ENCODE measurements at places on chromosomes 11 and 22. TPM values are rescaled to one million over a fixed set of nuclear protein-coding genes. Genes with fewer than 3 reads are reported as not detected.

- DNase-seq: no peak
Observed at GRCh38 chr11:94128291-94128745, 323 bp upstream of the PANX1 start.

DNA sequence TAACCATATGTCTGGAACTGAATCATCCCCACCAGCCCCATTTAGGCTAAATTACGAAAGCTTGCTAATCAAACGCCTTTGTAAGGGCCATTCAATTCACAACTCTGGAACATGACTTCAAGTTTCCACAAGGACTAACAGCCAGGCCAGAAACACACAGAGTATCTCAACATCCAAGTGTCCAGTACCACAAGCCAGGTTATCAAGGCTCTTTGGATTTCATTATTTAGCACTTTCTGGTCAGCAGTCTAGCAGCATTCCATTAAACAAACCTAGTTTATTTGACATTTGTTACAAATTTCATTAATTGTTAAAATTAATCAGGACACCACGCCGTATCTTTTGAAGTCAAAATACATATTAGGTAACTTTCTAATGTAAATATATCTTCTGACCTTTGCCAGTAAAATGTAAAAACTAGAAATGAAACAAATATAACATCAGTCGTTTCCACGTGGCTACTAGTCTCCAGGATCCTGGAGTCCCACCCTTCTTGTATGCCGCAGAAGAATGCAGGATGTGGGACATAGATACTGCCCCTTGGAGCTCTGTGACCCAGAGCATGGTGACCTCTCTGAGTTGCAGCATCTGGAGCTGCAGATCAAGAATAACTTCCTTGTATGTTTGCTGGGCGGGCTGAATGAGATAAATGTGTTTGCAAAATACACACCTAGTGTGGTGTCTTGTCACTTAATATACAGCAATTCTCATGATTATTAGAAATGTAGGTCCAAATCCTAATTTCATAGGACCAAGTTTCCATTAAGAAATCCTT is 64.7 kb downstream of the MPPED2 start:
- DNase-seq: no peak

DNA sequence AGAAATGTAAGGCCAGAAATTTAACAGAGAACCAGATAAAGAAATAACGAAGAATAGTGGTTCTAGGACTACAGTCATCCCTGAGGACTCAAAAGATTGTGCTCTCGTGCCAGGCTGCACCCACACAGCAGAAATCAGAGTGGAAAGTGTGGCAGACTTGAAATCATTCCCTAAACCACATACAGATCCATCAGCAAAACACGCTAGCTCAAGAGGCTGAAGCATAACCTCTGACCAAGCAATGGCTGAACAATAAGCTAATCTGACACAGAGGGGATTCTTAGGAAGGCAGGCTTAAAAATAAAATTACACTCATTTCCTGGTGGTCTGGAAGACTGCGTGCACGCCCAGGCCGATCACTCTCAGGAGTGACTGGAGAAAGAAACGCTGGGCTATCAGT is 19.0 kb downstream of the NCF4 start:
- no peak for DNase-seq

Gene TXNRD2
- total RNA-seq: 19.2 TPM

Gene PANX3
- total RNA-seq: not detected

- DNase-seq: no peak
Observed at GRCh38 chr11:73145986-73146575, 4.0 kb upstream of the FCHSD2 start.

DNA sequence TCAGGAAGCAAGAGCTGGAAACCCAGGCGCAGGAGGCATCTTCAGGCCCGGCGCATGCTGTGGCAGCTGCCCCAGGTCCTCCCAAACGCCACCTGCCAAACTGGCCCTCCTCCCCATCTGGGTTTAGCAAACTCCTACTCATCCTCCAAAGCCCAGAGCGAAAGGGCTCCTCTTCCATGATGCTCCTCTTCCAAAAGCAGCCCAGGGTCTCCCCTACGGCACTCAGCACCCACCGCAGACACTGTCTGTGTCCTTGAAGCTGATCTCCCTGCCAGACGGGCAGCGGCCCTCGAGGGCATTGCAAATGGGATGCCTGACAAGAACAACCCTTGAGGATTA is 25.9 kb downstream of the CDKN1C start:
- no peak for DNase-seq

Gene ANAPC15
- total RNA-seq: 35.8 TPM

- DNase-seq: no peak
Observed at GRCh38 chr11:127119356-127119755, 118.8 kb upstream of the KIRREL3 start.

Gene APOC3
- not detected for total RNA-seq

DNA sequence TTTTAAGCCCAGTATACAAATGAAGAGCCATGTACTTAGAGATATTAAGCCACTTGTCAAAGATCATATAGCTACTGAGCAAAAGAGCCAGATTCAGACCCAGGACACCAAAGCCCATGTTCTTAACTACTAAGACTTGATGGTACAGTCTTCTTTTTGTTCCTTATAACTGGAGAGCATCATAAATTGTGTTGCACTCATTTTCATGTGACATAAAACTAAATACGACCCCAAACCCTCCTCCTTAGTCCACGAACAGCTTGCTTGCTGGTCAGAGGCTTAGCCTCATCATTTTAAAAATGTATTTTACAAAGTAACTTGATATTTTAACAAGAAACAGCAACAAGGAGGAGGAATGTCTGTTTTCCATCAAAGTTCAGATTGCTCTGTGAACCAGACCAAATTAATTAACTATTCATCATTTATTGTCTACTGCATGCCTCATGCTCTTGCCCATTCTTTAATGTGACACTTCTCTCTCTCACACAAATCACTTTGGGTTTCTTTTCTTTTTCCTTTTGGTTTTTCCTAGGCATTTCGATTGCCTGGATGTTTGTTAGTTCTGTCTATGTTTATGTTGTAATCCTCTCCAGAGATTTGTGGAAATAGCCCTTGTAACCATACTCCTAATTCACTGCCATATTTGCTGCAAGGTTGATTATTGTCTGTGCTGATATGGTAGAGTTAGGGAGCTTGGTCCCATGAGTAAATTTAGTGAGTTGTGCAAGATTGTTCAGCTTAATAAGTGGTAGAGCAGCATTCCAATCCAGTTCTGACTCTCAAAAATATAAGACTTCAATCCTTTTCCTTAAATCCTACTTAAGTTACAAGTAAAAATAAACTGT is 8.4 kb upstream of the ARHGAP20 start:
- DNase-seq: no peak

Gene CAPN5
- 23.4 TPM for total RNA-seq
